ENCODE measurements at places on chromosomes 4 and X.

GRCh38 chr4:111678479-111678878 lies 466.8 kb upstream of the FAM241A start:
- no peak for DNase-seq

DNA sequence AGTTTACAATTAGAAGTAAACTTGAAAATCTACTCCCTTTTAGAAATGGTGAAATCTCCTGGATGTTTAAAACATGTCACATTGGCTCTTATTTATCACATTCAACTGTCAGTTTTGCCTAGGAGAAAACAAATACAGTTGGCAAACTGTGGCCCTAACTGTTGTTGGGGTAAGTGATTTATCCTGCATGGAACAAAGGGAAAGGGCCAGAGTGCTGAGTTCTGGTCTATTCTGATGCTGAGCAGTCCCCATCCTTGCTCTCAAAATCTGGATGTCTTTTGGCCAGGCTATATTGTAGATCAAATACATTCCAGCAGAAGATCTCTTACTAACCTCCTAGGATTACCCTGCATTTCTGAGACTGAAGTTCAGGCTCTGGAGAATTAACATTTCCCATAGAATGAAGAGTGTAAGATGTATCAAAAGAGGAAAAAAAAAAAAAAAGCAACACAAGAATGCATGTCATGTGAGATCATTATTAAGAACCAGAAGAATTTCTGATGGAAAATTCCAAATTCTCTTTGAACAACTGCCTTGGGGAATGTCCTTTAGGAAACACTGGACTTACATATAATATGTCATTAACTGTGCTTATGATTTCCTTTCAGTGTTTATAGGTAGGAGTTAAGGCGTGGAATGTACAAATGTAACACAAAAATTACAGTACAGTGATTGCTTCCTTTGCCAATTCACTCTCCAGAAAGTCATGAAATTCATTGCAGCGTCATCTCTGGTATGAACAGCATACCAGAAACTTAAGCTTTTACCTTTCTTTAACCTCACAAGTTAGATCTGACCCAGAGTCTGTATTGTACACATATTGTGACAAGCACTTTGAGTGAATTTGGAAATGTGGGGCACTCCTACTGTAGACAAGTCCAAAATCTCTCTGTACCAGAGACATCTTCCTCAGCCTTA lies 1012.5 kb upstream of the LCORL start:
- no peak for DNase-seq

DNA sequence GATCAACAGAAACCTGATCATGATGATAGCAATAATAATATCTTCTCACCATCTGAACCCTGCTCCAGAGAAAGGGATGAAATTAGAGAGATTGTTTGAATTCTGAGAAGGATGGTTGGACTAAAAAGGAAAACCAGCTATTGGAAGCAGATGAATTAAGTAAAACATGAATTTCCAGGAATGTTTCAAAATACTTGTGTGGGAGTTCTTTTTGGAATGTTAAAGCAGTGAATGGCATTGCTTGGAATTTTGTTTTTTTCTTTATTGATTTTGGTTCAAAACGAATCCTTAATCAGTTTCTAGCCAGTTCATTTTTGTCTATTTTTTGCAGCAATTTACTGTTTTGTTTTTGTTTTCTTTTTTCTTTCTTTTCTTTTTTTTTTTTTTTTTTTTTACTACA lies 150.3 kb downstream of the NHS start:
- no peak for DNase-seq

DNA sequence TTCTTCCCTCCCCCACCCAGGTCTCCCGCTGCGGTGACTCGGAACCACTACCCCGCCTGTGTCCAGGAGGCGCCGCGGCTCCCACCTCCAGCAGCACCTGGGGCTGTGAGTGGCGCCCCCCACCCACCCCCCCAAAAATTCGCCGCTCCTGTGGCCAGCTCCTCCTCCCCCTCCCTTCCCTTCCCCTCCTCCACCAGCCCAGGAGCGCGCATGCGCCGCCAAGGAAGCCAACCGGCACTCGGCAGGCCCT lies 278 bp downstream of the CLOCK start:
- DNase-seq = no peak

- DNase-seq = peak; percentile 38
These were observed 645 bp downstream of the APLN start for GRCh38 chrX:129653971-129654651.

- no peak for DNase-seq
These were observed 31.7 kb downstream of the ZNF275 start for GRCh38 chrX:153365670-153366069.

DNA sequence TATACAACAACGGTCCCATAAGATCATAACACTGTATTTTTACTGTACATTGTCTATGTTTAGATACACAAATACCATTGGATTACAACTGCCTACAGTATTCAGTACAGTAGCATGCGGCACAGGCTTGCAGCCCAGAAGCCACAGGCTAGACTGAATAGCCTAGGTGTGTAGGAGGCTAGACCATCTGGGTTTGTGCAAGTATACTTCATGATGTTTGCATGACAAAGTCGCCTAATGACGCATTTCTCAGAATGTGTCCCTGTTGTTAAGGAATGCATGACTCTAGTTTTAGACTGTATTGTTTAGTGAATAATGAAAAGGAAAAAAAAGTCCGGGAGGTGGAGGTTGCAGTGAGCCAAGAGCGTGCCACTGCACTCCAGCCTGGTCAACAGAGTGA lies 56.5 kb upstream of the C4orf50 start:
- DNase-seq = no peak

DNA sequence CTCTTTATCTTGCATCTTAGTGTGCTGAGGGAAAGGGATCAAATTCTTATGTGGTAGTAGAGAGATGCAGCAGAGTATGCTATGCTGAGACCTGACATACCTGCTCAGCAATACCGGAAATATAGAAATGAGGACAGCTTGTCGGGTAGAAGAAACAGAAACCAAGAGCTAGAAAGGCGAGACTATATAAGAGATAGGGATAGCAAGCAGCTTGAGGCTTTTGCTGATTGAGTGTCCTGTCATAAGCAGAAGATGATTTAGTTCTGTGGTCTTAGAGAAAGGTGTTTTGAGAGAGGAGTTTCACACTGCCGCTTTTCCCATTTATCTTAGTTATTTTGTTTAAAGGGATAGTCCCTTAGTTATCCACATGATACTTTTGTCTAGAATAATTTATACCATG lies 31.7 kb downstream of the USP9X start:
- DNase-seq = no peak

- no peak for DNase-seq
These were observed 6.6 kb downstream of the LANCL3 start for GRCh38 chrX:37578045-37578444.

DNA sequence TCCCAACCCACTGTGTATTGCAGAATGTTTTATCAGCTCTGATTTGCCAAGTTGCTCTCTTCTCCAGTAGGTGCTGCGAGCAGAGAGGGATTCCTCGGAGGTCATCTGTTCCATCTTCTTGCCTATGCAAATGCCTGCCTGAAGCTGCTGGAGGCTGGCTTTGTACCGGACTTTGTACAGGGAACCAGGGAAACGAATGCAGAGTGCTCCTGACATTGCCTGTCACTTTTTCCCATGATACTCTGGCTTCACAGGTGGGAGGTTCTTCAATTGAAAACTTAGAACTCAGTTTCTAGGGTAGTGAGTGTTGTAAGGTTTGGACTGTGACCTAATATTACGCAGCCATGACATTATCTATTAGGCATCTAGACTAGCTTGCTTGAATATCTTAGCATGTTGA lies 24.9 kb downstream of the AR start:
- no peak for DNase-seq
